ENCODE measurements at places on chromosomes 3 and 15. TPM values are rescaled to one million over a fixed set of nuclear protein-coding genes. Genes with fewer than 3 reads are reported as not detected.

TBC1D2B gene
- 31.6 TPM for polyA plus RNA-seq

COLQ gene
- 4.3 TPM for polyA plus RNA-seq

C3orf20 gene
- 0.09 TPM for polyA plus RNA-seq

VEPH1 gene
- polyA plus RNA-seq, result 58.0 TPM

CFAP44 gene
- polyA plus RNA-seq, result 15.9 TPM

ANAPC13 gene
- 144 TPM for polyA plus RNA-seq

TBCCD1 gene
- polyA plus RNA-seq, result 19.7 TPM

EHD4 gene
- polyA plus RNA-seq, result 16.2 TPM

CHRNA3 gene
- polyA plus RNA-seq, result 0.80 TPM

AHSG gene
- 0.39 TPM for polyA plus RNA-seq

SLC27A2 gene
- 56.6 TPM for polyA plus RNA-seq

OCA2 gene
- 9.6 TPM for polyA plus RNA-seq

ASB7 gene
- polyA plus RNA-seq, result 17.5 TPM

NR2F2 gene
- 393 TPM for polyA plus RNA-seq

GOLGA8T gene
- polyA plus RNA-seq, result 0.20 TPM

Data from right renal pelvis (tissue), 4 donors.